ENCODE measurements at places on chromosomes 13 and 19.

DNA sequence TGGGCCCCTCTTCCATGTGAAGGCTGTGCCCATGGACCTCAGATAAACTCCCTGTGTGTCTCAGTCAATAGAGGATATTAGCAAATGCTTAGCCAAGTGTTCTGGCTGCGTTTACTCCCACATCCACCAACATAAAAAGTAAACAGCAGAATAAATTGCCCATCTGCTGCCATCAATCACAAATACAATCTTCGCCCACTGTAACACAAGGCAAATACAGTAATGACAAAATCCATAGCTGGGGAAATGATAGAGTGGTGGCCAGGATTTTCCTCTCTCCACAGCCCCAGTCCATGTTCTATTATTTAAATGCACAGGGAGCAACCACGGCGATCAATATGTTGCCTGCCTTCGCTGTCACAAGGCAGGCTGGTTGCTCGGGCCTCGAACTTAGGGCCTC, 376.5 kb downstream of the UQCRFS1 start:
- DNase-seq, result no peak

GRCh38 chr13:46899801-46900200, 2.9 kb upstream of the HTR2A start:
- DNase-seq, result no peak

DNA sequence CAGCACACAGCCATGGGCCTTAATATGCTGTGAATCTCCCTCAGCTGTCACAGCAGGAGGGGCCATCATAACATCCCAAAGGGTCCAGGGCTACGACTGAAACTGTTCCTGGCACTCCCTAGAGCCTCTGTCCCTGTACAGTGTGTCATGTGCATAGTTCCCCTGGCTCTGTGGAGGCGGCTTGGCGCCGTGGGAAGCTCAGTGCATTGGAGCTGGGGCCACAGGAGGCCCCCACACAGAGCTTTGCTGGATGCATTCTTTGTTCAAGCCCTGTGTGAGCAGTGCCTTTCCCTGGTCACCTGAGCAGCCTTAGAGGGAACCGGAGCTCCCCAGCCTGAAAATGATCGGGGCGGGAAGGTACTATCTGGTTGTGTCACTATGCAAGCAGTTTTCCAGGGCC, 21.4 kb downstream of the UBXN6 start:
- DNase-seq, result no peak

DNA sequence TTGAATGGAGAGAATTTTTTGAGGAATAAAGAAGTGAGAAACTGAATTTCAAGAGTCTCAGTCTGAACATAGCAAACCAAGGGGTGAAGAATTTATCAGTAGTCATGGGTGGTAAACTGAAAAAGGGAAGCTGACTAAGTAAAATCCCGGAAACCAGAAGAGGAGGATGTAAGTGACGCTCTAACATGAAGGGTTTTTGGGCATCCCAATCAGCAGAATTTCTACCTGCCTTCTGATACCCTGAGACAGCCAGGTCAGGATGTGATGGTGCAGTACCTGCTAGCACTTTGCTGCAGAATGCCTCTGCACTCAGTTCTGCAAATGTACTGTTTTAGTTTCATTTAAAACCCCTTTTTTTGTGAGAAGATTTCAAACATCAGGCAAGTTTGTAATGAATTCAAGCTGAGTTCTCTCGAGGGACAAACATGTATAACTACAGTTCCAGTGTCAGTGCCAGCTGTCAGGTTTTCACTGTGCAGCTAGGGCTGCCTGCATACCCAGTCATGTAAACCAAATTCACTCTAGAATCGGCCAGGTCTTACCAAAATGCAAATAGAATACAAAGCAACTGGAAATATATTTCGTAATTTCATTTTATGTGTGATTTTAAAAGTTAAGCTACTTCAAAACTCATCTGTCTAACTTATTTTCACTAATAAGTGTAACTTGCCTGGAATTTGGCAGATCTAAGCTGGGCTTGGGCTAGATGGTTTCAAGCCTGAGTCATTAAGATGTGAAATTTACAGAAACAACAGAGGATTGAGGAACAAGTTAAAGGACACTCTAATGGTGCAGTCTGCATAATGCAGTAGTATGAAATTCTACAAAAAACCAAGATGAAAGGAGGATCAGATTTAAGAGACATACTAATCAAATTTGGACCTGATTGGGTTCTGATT, 13.8 kb downstream of the METTL21C start:
- DNase-seq, result no peak

GRCh38 chr13:18992791-18993190, 188.8 kb downstream of the TUBA3C start:
- no peak for DNase-seq

- DNase-seq, result peak; percentile 72
Observed at GRCh38 chr19:14450168-14450874, 17.2 kb downstream of the PKN1 start.

DNA sequence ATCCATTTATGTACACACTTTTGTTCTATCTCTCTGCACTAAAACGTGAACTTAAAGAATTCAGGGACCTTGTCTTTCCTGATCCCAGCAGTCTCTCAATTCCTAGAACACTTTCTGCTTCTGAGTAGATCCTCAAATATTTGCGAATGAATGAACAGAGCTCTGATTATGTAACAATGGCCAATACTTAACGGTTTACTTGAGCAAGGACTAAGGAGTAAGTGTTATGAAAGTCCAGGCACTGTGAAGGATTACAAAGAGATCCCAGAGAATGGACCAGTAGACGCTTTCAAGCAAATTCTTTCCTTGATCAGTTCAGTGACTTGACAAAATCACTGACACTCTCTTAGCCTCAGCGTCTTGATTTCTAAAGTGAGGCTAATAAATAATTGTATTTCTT, 514.5 kb upstream of the KLHL1 start:
- DNase-seq, result no peak
